ENCODE measurements at places on chromosomes 6 and 20.

- DNase-seq: peak; percentile 47
These were observed 9.4 kb upstream of the PYGB start for GRCh38 chr20:25238319-25239037.

GRCh38 chr6:43491750-43492661 lies 14.6 kb downstream of the TJAP1 start:
- DNase-seq: peak; percentile 34

- DNase-seq: no peak
These were observed 62.8 kb upstream of the FOXO3 start for GRCh38 chr6:108497883-108498282.

- no peak for DNase-seq
These were observed 42.8 kb downstream of the SNHG17 start for GRCh38 chr20:38392356-38392755.

- DNase-seq: no peak
These were observed 6.8 kb downstream of the SCAND1 start for GRCh38 chr20:35947489-35947888.

GRCh38 chr20:48749437-48749836 lies 78.4 kb downstream of the PREX1 start:
- DNase-seq: no peak

DNA sequence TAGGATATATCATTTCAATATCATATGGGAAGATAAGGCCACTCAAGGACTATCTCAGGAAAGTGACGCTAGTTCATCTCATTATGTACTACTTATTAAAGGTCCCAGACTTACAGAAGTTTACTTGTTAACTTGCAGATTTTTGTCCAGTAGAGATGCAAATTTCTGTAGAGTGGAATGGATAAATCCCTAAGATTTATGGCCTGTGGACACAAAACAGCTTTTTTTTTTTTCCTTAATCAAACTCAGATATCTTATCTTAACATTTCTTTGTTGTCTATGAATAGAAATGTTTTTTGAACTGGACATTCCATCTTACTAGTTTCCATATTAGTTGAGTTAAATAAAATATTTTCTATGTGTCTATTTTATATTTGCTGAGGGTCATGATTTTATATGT lies 110.5 kb upstream of the MAP7 start:
- DNase-seq: no peak

GRCh38 chr20:62820208-62820961 lies 3.5 kb downstream of the COL9A3 start:
- DNase-seq: no peak

GRCh38 chr6:85684133-85684808 lies 41.6 kb upstream of the SYNCRIP start:
- DNase-seq: no peak

GRCh38 chr20:49631061-49631716 lies 63.3 kb upstream of the PTGIS start:
- no peak for DNase-seq

DNA sequence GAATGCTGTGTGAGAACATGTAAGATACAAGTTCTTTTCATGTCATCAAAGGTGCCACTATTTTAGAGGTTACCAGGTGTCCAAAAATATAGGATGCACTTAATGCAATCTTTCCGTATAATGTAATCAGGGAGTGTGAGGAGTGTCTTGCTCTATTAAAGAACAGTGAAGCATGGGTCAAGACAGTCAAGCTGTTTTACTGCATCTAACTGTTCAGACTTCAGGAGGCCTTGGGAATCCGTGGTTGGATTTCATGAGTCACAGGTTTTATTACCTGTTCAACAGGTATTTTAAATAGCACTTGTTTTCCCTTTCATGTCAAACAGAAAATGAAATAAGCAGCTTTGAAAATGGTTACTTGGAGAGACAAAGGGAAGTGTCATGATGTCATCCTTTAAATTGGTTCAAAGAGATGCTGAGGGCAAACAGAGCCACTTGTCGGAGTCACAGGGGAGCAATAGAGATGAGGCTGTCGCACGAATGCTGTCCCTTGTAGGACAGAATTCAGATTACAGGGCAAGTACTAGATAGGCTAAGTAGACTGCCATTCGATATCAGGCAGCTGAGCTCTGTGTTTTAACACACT lies 621.5 kb downstream of the QKI start:
- no peak for DNase-seq

- no peak for DNase-seq
These were observed 47.2 kb downstream of the RFX6 start for GRCh38 chr6:116924245-116924644.

DNA sequence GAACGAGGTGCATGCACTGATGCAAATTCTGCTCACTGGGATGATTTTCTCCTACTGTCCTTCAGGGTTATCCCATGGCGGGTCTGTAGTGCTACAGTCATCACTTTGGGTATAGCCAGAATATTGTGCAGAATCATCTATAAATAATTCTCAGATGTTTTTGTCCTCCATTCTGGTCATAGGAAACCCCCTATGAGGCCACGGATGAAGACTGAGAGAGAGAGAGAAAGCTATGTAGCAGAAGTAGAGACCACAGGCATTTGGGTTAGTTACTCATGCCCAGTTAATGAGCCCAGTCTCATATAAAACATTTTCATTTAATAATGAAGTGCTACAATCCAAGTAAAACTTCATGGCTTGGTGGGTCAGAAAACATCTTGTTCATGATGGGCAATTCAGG lies 145.1 kb upstream of the PLN start:
- DNase-seq: no peak

- peak; percentile 22 for DNase-seq
These were observed 5.8 kb upstream of the ADAM33 start for GRCh38 chr20:3687655-3688054.

DNA sequence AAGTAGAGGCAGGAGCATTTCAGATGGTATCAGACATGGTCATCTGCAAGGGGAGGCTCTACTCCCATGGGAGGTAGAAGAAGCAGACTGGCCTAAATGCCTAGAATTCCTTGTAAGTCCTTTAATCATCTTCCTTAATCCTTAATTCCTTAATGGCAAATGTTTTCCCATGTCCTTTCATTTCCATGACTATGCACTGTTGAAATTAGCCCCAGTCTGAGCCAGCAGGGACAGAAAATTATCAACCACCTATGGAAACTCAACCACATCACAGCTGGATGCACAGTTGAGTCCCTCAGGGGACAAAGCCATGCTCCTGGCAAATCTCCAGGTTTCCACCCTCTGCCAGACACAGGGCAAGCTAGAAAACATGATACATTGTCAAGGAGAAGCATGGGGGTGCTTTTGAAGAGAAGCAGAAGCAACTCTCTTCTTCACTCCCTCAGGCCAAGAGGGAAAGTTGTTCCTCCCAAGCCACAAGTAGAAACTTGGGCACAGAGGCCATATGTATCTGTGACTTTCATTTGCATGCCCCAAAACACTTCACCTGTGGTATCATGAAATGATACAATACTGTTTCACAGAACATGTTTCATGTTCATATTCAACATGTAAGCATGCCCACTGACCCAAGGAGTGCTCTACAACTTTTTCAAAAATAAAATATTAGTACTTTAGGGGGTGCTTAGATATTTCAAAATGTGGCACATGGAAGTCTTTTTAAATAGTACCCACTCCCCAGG lies 683.6 kb downstream of the KIF16B start:
- no peak for DNase-seq

GRCh38 chr6:135162678-135163439 lies 18.2 kb upstream of the MYB start:
- DNase-seq: no peak

- DNase-seq: no peak
These were observed 99.4 kb upstream of the VGLL2 start for GRCh38 chr6:117165911-117166499.

DNA sequence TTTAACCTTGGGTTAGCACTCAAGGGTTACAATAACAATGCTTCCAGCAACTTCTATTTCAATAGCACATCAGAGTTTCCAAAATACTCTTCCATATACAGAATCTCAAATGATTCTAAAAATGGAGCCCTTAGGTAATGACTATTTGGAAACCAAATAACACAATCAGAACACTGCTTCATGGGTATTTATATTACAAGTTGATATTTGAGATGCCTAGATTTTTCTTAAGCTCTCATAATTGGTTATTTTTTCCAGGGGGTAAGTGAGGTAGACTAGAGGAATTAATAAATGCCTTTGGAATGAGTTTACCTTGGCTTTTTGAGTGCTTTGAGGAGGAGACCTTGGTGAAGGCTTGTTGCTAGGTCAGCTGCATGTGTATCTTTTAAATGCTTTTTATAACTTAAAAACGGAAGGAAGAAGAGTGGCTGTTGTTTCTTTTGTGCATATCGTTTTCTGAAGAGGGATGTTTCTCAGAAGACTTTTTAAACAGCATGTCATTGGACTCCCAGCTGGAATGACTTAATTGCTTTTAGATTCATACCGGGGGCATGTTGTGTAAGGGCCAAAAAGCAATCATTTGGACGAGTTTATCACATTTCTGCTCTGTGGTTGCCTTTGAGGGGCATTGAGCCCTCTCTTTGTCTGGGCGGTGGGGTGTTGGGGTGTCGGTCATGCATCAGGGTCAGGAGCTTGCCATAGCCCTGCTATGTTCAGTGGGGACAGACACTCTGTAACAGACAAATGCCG lies 186.0 kb downstream of the DTNBP1 start:
- no peak for DNase-seq

GRCh38 chr6:32845384-32845884 lies 1.6 kb upstream of the PSMB8 start:
- DNase-seq: no peak

GRCh38 chr20:60976913-60977312 lies 275.1 kb upstream of the CDH4 start:
- DNase-seq: no peak

All from non-pigmented ciliary epithelial cell (primary cell).